Mesendoderm (in vitro differentiated cells): ENCODE measurements at places on chromosomes 16 and 17.

GRCh38 chr16:68468842-68469241, 20.5 kb upstream of the SMPD3 start:
- H3K4me1 ChIP-seq = no peaks in the 10 kb centered on the region
- H3K27me3 ChIP-seq = no peaks in the 10 kb centered on the region
- H3K4me3 ChIP-seq = no peak overlapping the region
- no peak for DNase-seq
- no peak overlapping the region for H3K27ac ChIP-seq

GRCh38 chr16:66904846-66905632, 13.6 kb downstream of the CDH16 start:
- no peak for DNase-seq
- no peaks in the 10 kb centered on the region for H3K4me1 ChIP-seq
- no peak overlapping the region for H3K4me3 ChIP-seq
- no peak overlapping the region for H3K27ac ChIP-seq
- H3K36me3 ChIP-seq = no peaks in the 10 kb centered on the region

- H3K27ac ChIP-seq = no peak overlapping the region
- no peaks in the 10 kb centered on the region for H3K36me3 ChIP-seq
- peak; percentile 51 for DNase-seq
- H3K27me3 ChIP-seq = no peaks in the 10 kb centered on the region
- no peak overlapping the region for H3K4me3 ChIP-seq
Measured at GRCh38 chr17:50845240-50846147, 10.1 kb downstream of the WFIKKN2 start.

DNA sequence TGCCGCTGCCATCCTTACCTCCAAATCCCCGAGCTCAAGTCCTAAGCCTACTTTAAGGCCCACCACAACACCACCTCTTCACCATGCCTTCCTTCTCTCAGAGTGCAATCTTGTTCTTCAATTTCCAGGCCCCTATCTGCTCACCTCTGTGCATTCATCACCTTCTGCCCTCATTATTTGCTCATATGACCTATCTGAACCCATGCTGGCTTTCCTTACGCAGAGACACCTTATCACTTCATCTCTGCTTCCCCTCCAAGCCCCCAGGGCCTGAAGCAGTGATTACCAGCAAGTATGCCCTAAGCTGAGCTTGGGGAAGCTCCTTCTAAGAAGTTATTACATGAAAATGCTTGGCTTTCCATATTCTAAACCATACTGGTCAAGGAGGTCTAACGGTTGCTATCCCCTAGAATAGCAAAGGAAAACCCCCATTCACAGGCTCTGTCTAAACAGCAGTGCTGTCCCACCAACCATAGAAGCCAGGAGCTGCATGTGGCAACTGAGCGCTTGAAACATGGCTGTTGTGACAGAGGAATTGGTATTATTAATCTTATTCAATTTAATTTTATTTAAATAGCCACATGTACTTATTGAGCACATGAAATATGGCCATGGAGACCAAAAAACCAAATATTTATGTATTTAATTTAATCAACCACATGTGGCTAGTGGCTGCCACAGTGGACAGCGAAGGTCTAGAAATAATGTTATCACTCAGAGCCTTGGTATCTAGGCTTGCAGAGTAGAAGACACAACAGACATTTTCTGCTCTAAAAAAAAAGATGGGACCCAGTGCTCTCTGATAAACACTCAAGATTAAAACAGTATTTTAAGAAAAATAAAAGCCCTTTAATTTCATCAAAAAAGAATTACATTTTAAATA, 13.9 kb downstream of the USP7 start:
- peak; percentile 81 for DNase-seq
- no peak overlapping the region for H3K27ac ChIP-seq
- peaks cover 18% of the 10 kb centered on the region for H3K4me1 ChIP-seq
- no peaks in the 10 kb centered on the region for H3K27me3 ChIP-seq

GRCh38 chr17:55443904-55444303, 22.3 kb upstream of the MMD start:
- no peaks in the 10 kb centered on the region for H3K27me3 ChIP-seq
- H3K4me1 ChIP-seq = no peaks in the 10 kb centered on the region
- H3K36me3 ChIP-seq = no peaks in the 10 kb centered on the region

DNA sequence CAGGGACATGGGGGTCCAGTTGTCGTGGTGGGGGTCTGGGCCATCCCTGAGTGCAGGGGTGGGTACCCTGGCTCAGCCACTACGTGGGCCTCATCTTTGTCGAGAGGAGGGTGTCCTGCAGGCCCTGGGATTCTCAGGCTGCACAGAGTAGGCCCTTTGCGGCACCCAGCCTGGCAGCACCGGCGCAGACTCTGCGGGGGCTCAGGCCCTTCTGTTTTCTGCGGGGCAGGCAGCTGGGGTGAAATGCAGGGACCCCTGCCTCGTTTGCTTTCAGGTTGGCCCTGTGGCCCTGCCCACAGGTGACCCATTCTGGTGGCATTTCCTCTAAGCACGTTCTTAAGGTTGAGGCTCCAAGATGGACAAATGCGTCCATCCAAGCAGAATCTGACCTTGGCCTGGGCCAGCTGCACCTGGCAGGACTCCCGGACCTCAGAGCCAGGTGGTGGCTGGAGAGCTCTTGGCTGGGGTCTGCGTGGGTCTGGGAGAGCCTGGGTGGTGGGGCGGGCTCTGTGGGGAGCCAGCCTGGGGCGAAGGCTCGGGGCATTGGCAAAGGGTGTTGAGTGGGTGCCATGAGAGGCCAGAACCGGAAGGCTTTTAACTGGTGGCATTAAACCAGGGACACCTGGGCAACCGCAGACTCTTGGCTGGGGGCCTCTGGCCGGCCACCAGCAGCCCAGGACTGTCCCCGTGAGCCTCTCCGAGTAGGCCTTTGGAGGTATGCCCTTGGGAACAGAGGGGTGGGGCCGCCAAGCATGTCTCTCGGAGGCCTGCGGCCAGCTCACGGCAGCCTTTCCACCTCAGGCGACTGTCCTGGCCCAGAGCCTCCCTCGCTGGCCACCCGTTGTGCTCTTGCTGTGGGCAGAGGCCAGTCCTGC, 16.9 kb downstream of the PRSS27 start:
- no peak for DNase-seq
- peaks cover 8% of the 10 kb centered on the region for H3K36me3 ChIP-seq
- no peak overlapping the region for H3K4me3 ChIP-seq
- H3K4me1 ChIP-seq = no peaks in the 10 kb centered on the region

GRCh38 chr17:62125307-62125706, 60.2 kb upstream of the MED13 start:
- no peak overlapping the region for H3K4me3 ChIP-seq
- H3K4me1 ChIP-seq = no peaks in the 10 kb centered on the region
- no peaks in the 10 kb centered on the region for H3K36me3 ChIP-seq
- DNase-seq = no peak
- H3K27me3 ChIP-seq = no peaks in the 10 kb centered on the region
- H3K27ac ChIP-seq = no peak overlapping the region
